Astrocyte of the hippocampus (primary cell): ENCODE measurements at places on chromosomes 3 and 15.

GRCh38 chr3:2517500-2518172, 419.0 kb downstream of the CNTN4 start:
- no peak for DNase-seq

GRCh38 chr3:24622696-24623225, 128.1 kb upstream of the THRB start:
- no peak for DNase-seq

- DNase-seq = no peak
These were observed 720.2 kb downstream of the ROBO1 start for GRCh38 chr3:79047581-79047980.

DNA sequence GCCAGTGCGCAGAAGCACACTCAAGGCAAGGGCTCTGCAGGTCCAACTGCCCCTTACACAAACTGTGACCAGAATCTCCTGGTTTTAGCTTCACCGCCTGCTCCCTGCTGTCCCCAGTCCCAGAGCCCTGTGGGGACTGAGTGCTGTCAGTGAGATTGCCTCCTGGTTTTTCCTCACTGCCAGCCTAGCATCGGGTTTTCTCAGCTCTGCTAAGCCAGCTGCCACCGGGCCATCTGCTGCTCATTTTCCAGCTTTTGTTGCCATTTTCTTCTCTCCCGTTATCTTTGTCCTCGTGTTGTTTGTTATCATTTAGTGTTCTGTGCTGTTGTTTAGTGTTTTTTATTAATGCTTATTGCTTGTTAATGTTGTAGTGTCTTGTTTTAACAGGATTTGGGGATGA, 79.5 kb upstream of the BLM start:
- no peak for DNase-seq

- no peak for DNase-seq
These were observed 12.8 kb downstream of the ALDH1L1 start for GRCh38 chr3:126167566-126167965.

DNA sequence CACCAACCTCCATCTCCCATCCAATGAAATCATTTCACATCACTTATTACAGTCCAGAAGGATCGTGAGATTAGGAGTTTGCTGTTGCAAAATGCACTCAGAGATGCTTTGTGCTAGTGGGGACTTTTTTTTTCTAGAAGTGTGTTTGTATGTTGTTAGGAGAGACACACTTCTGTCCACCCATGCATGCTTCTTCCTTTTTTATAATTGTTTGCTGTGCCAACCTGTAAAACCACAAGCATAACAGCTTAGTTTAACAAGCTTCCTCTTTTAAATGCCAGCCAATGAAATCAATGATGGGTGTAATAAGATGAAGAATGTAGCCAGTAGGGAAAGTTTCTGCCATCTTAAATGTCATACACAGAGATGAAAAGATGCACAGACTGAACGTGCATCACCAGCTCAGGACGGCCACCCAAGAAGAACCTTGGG, 305.6 kb upstream of the STT3B start:
- DNase-seq = peak; percentile 36
